ENCODE measurements at places on chromosomes 13 and 19.
A peak's percentile ranks its signal among the peaks of the same experiment; 100 is the strongest.

DNA sequence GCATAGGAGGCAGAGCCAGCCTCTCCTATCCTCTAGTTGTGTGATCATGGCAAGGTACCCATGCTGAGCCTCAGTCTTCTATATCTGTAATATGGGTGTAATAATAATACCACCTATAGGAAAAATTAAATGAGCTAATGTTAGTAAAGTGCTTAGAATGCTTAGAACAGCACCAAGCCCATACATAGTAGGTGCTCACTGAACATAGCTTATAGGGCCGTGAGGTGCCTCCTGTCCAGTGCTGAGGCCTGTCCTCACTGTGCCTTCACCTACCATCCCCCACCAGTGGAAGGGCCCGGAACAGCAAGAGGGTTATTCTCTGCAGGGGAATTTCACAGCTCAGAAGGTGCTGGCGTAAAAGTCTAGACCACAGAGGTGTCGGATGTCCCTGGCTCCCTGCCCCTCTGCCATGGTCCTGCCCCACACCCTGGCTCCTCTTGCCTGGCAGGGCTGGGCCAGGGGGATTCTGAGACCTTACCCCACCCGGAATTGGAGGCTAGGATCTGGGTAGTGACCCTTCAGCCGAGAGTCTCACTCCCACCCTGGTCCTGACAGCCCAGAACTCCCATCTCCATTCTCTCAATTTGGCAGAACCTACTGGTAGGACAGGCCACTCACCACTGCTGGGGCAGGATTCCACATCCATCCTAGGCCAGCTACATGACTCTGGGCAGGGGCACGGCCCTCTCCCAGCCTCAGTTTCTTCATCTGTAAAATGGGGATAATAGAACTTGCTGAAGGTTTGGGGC lies 2.2 kb upstream of the SCN1B start:
- DNase-seq = no peak

DNA sequence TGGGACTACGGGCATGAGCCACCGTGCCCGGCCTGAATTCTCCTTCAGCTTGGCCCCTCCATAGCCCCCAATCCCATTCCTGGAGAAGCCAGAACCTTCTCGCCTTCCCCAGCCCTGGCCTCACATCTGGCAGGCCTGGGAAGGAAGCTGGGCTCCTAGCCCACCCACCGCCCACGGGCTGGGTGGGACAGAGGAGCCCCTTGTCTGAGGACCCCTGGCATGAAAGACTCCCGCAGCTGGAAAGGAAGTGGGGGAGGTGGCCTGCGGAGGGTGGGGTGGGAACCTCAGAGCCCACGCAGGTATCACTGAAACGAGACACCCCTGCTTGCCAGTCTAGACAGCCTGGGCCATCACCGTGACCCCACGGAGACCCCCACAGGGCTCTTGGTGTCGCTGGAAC lies 7.7 kb upstream of the NANOS3 start:
- no peak for DNase-seq

- DNase-seq = no peak
Observed at GRCh38 chr13:111872475-111873150, 194.3 kb upstream of the SOX1 start.

DNA sequence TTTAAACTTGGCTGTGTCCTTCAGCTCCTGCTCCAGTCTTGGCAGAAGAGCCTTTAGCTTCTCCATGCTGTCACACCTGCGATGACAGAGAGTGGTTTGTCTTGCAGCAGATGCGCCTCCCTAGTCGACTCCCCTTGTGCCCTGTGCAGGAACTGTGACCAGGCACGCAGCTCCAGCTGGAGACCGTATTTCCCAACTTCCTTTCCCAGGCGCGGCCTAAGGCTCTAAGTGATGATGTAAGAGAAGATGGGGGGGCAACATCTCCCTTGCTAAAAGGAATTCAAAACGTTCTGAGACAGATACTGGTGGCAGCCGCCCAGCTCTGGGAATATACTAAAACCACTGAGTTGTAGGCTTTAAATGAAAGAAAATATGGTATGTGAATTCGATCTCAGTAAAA lies 16.3 kb downstream of the DCUN1D2 start:
- DNase-seq = no peak

- DNase-seq = no peak
Observed at GRCh38 chr19:54850930-54851329, 687 bp downstream of the KIR3DL2 start.

DNA sequence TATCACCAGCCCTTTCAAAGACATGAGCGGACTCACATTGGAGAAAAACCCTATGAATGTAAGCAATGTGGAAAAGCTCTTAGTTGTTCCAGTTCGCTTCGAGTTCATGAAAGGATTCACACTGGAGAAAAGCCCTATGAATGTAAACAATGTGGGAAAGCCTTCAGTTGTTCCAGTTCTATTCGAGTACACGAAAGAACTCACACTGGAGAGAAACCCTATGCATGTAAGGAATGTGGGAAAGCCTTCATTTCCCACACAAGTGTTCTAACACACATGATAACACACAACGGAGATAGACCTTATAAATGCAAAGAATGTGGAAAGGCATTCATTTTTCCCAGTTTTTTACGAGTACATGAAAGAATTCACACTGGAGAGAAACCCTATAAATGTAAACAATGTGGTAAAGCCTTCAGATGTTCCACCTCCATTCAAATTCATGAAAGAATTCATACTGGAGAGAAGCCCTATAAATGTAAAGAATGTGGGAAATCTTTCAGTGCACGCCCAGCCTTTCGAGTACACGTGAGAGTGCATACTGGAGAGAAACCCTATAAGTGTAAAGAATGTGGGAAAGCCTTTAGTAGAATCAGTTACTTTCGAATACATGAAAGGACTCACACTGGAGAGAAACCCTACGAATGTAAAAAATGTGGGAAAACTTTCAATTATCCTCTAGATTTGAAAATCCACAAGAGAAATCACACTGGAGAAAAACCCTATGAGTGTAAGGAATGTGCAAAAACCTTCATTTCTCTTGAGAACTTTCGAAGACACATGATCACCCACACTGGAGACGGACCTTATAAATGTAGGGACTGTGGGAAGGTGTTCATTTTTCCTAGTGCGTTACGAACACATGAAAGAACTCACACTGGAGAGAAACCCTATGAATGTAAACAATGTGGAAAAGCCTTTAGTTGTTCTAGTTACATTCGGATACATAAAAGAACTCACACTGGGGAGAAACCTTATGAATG lies 17.6 kb downstream of the ZNF791 start:
- DNase-seq = no peak

- DNase-seq = no peak
Observed at GRCh38 chr13:109427148-109427547, 359.2 kb downstream of the IRS2 start.

DNA sequence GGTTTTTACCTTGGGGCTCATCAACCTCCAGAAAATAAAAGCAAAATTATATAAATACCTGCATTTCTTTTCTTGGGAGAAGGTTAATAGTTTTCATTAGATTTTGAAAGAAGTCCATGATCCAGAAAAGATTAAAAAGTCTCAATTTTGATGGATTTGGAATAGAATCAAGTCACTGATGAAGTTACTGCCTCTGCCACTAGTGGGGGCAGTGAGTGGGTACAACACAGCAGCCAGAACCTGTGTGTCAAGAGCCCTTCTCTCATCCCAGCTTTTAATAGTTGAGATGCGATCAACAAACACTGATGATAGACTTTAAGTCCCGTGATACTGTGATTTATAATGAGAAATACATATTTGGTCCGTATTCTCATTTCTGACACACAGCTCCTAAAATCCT lies 686.7 kb downstream of the DIAPH3 start:
- no peak for DNase-seq

DNA sequence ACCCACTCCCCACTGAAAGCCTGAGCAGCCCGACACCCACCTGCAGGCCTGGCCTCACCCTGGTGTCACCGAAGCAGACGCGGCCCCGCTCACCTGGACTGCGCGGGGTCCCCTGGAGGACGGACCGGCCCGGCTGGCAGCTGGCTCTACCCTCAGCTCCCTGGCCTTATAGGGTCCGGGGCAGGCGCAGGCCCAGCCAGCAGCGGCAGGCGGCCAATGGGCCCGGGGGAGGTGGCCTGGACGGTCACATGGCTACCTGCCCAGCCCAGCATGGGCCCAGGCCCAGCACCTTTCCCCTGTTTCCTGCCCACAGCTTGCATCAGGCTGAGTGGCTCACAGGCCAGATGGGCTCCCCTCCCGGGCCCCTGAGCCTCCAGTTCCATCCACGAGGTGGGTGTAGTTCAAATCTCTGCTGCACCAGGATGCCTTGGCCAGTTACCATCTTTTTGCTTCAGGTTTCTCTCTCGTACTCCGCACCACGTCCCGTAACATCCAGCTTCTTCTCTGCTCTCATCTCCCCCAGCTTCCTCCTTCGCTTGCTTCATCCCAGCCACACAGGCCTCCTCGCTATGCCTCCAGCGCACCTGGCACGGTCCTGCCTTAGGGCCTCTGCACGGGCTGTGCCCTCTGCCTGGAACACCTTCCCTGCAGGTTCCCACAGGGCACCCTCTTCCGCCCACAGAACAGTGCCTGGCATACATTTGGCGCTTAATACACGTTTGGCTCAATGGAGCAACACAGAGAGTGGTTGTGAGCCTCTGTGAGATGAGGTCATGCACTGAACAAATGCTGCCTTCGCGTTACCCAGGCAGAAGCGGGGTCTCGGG lies at the start of gene PLIN4:
Gene PLIN4 (minus strand): TSS at position 142 of the 827 bp plus-strand sequence. CDS start 214 bp downstream, outside the sequence.
- no peak for DNase-seq

- no peak for DNase-seq
Observed at GRCh38 chr19:45497791-45498190, 452 bp upstream of the PPM1N start.

DNA sequence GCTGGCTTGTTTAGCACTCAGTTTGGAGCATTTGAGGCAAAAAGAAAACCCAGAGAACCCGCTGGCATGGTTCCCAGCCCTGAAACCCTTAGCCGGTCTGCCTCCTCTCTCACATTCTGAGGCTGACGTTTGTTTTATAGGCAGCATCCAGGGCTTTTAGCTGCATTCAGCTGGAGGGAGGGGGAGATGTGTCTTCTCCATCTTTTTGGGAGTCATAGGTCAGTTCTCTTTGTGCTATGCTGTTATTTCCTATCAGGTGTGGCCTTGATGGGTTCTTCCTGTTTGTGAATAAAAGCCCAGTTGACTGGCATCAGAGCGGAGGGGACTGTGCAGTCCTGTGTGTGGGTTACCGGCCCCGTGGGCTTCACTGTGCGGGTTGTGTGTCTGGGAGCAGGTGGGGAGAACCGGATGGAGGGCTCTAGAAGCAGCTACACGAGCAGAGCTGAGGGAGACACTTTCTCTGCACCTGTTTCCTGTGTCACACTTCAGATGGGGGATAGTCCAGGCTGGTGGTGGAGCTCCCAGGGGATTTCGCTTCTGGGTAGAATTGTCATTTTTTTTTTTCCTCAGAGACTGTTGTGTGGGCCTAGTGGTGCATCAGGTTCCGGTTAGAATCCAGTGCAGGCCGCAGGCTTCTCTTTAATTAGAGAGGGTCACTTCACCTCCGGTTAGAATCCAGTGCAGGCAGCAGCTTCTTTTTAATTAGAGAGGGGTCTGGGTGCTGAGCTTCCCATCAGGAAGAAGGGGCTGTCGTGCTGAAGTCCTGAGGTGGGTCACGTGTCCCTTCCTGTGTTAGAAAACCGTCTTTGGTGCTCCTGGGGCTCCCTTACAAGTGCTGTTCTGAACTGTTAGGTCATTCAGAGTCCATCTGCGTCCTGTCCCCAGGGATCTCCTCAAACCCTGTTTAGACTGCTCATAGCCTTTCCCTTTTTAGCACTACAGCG lies 69.6 kb downstream of the ARHGEF7 start:
- DNase-seq = no peak

GRCh38 chr19:42422901-42423461 lies 4.2 kb downstream of the LIPE start:
- no peak for DNase-seq

GRCh38 chr13:90889906-90890834 lies 457.3 kb upstream of the MIR17HG start:
- no peak for DNase-seq

- DNase-seq = no peak
Observed at GRCh38 chr19:29378126-29378525, 147.7 kb upstream of the VSTM2B start.

DNA sequence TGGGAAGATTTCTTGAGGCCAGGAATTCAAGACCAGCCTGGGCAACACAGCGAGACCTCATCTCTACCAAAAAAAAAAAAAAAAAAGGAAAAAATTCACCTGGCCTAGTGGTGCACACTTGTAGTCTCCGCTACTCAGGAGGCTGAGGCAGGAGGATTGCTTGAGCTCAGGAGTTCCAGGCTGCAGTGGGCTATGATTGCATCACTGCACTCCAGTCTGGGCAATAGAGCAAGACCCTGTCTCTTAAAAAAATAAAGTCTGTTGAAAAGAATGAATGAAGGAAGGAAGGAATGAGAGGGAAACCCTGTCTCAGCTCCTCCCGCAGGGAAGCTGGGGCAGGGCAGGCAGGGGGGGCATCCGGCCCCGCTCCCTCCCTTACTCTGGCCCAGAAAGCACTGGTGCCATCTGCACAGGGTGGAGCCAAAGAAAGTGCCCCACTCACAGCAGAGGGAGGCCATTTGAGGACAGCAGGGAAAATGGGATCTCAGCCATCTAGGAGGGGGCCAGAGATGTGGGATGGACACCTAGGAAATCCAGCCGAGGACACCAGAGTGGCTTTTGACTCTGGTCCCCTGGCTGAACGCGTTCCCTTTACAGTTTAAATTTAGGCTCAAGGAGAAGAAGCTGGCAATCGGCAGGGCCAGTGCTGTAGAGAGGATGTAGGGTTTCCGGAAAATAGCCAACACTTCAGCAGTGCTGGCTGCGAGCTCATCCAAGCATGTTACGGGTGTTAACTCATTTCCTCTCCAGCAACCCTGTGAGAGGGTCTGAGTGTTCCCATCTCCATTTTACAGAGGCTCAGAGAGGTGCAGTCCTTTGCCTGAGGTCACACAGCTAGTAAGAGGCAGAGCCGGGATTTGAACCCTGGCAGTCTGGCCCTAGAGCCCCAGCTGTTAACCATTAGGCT lies 3.6 kb upstream of the HPN start:
- peak; percentile 91 for DNase-seq

- no peak for DNase-seq
Observed at GRCh38 chr19:38224014-38224862, at the start of gene DPF1. TSS of gene DPF1 (minus strand) at chr19:38224222. CDS start at chr19:38224142, 80 bp downstream.

DNA sequence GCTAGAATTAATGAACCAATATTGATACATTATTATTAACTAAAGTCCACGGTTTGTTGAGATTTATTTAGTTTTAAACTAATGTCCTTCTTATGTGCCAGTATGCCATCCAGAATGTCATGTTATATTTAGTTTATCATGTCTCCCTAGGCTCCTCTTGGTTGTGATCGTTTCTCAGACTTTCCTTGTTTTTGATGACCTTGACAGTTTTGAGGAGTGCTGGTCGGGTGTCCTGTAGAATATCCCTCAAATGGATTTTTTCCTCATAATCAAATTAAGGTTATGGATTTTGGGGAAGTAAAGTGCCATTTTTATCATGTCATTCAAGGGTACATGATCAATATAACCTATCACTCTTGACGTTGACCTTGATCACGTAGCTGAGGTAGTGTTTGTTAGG lies 6.1 kb upstream of the ZNF45 start:
- no peak for DNase-seq

- no peak for DNase-seq
Observed at GRCh38 chr19:8307400-8307964, 676 bp downstream of the CD320 start.

Measured in NCI-H1694 (cell line).